ENCODE measurements at places on chromosomes 7 and 10.

GRCh38 chr7:155477476-155477875, 19.5 kb downstream of the EN2 start:
- no peak for DNase-seq

DNA sequence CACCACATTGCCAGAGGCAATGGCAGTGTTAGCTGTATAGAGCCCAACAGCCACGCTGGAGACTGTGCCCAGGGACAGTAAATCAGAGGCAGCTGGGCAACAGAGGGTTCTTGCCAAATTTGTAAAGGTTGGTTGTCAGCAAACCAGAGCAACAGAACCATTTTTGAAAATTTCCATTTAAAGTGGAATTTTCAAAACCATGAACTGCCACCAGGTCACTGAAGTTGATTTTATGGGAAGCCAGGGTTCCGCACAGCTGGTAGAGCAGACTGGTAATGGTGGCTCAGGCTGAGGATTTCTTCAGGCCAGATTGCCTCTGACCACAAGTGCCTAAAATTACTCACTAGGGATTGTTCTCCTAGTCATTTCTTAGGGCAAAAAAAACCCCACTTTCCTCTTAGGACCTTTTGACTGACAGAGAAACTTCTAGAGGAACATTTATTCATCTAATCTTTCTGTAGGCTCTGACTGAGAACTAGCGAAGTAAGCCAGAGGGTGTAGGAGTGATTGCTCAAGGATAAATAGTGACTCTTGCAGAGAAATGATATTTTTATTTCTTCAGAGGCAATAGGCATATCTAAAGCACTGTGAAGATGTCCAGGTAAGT, 342.4 kb downstream of the BBS9 start:
- no peak for DNase-seq

- DNase-seq, result no peak
Observed at GRCh38 chr10:70112071-70112470, 20.6 kb downstream of the AIFM2 start.

- DNase-seq, result no peak
Observed at GRCh38 chr7:27197137-27198042, 2.5 kb downstream of the HOXA13 start.

- no peak for DNase-seq
Observed at GRCh38 chr7:2124604-2125345, 108.0 kb downstream of the MAD1L1 start.

DNA sequence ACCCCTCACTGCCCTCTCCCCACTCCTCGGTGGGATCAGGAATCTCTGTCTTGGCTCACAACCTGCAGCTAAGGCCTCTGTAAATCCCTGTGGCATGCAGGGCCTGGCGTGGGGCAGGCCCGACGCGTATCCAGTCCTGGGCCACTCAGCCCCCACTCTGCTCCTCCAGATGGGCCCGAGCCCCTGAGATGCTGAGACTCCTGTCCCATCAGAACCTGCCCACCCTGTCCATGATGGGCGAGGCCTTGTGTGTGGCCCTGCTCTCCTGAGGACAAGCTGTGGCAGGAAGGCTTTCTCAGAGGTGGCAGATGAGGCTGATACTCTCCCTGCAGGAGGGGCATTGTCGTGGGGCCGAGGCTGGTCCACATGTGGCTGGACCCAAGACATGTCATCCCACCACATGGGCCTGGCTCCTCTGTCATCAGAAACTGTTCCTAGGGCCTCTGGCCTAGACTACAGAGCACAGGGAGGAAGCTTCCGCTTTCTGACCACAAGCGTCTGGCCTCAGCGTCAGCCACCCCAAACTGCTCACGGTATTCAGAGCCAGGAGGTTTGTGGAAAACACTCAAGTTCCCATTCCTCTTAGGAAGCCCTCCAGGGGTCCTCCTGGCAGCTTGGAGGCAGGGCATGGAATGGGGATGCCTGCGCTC, 6.0 kb downstream of the ALOX5 start:
- DNase-seq, result no peak

DNA sequence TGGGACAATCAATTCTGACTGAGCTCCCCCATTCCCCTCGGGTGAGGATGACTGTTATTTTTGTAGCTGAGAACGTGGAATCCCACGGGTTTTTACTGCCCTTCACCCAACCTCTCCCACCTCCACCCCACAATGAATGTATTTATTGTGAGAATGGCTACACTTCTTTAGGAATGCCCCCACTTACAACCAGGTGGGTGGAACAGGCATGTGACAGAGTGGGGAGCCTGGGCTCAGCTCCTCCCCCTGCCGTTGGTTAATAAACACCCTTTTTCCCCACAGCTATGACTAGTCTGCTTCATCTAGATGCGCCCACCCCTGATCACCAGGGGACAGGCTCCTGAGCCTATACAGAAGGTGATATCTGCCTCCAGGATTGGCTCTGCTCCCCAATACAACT, 2.0 kb downstream of the MRPL43 start:
- no peak for DNase-seq

DNA sequence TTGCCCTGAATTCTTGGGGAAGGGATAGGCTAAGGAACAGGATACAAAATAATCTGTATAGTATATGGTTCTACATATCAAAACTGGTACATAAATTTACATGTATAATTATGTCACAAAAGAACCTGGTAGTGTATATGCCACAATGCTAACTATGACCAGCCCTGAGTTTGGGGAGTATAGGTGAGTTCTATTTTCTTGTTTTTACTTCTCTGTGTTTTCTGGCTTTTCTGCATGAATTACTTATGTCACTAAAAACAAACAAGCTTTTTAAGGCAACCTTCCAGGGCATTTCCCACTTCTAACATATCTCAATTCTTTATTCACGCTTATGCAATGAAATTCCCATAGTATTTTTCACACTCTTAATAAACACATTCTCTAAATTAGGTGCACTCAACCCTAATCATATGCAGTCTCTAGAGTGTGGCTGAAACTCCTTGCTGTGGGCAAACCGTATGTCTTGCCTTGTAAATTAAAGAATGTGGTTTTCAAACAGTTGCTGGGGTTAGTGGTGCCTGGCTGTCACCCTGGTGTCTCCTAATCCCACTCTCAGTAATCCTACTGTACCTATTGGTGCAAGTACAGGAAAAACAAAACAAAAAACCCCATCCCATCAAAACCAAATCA, 14.0 kb upstream of the INSIG1 start:
- DNase-seq, result no peak

- DNase-seq, result peak; percentile 60
Observed at GRCh38 chr10:77405771-77406241, 231.8 kb downstream of the KCNMA1 start.

Data from fibroblast of pulmonary artery (primary cell).